ENCODE measurements at places on chromosomes 12 and 14. TPM values are rescaled to one million over a fixed set of nuclear protein-coding genes. Genes with fewer than 3 reads are reported as not detected.

GRCh38 chr14:93936245-93936644, 9.1 kb downstream of the FAM181A start:
- no peak overlapping the region for H3K4me3 ChIP-seq
- H3K36me3 ChIP-seq, result no peaks in the 10 kb centered on the region
- peak; percentile 88 for DNase-seq
- no peak overlapping the region for H3K27ac ChIP-seq
- no peaks in the 10 kb centered on the region for H3K4me1 ChIP-seq
- peaks cover 35% of the 10 kb centered on the region for H3K27me3 ChIP-seq

DNA sequence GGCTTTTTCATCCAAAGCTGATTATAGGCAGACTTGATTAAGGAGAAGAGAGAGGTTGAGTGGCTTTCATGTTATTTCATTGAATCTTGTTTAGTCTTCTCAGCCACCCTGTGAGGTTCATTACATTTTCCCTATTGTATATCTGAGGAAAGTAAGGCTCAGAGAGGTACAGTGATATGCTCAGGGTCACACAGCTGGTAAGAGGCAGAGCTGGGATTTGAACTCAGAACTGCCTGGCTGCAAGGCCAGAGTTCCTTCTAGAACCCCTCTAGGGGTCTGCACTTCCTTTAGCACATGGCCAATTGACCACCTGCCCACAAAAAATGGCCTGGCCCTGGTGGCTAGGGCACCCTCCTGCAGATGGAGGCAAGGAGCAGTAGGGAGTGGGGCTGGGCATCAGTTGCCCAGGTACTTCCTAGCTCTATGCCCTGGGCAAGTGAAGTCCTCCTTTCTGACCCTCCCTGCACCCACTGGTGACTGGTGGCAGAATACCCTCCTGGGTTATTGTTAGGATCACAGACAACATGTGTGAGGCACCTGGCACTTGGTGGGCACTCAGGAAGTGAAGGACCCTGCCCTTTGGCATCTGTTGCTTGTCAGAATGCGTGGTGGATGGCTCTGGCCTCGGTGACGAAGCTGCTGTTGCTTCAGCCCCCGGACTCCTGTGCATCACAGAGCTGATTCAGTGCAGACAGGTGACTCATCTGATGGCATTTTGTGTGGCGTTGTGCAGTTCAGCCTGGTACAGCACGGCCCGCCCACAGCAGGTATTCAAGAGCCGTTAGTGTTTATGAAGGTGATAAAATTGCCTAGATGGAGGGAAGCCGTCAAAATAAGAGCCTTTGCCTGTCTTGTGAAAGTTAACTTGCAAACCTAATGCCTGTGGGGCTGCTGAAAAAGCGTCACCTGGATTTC, 115.8 kb downstream of the SLC25A47 start:
- H3K27me3 ChIP-seq, result no peaks in the 10 kb centered on the region
- H3K4me3 ChIP-seq, result peak overlapping the region; percentile 33
- H3K36me3 ChIP-seq, result no peaks in the 10 kb centered on the region
- H3K27ac ChIP-seq, result peak overlapping the region; percentile 90
- peak; percentile 97 for DNase-seq

DNA sequence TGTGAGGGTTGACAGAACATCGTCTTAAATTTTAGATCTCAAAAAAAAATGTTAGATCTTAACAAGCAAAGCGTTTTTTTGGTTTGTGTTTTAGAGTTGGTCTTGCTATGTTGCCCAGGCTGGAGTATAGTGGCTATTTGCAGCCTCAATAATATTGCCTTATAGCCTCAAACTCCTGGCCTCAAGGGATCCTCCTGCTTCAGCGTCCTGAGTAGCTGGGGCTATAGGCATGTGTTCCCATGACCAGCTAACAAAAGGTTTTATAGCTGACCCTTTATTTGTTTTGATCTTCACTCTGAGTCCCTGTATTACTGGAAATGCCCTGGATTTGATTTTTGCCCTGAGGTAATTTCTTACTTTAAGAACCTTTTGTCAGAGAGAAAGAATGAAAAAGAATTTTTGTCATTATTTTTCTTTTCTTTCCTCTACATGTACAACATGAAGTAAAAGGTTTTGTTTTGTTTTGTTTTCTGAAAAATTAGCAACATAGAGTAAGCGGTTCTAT, 5.2 kb downstream of the INHBC start:
- H3K4me1 ChIP-seq, result no peaks in the 10 kb centered on the region
- H3K4me3 ChIP-seq, result no peak overlapping the region
- H3K27ac ChIP-seq, result no peak overlapping the region

Gene OR4E2
- total RNA-seq, result not detected

DNA sequence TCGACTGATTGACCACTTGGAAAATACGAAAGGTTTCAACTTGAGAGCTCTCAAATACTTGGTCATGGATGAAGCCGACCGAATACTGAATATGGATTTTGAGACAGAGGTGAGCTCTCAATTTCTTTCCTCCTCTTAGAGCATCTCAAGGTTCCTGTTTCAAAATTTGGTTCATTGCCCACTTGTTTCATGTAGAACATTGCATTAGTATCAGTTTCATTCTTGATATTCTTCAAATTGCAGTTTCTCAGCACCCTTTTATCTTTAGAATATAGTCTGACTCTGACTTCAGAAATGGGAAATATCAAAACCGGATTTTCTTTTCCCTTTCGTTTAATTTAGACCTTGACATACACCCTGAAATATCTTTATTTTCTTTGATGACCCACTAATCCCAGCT, 8.8 kb downstream of the DDX47 start:
- peaks cover 60% of the 10 kb centered on the region for H3K4me1 ChIP-seq
- no peaks in the 10 kb centered on the region for H3K27me3 ChIP-seq
- peak overlapping the region; percentile 95 for H3K27ac ChIP-seq
- DNase-seq, result no peak
- H3K36me3 ChIP-seq, result peaks cover 71% of the 10 kb centered on the region
- no peak overlapping the region for H3K4me3 ChIP-seq

Gene KCNC2
- not detected for total RNA-seq

Gene SPRYD4
- total RNA-seq, result 2.7 TPM

Gene KRT6C
- total RNA-seq, result not detected

Gene KLRF1
- total RNA-seq, result not detected

GRCh38 chr14:27190296-27190695, 592.5 kb upstream of the NOVA1 start:
- H3K27ac ChIP-seq, result no peak overlapping the region
- no peak overlapping the region for H3K4me3 ChIP-seq
- no peaks in the 10 kb centered on the region for H3K4me1 ChIP-seq
- no peaks in the 10 kb centered on the region for H3K27me3 ChIP-seq
- H3K36me3 ChIP-seq, result no peaks in the 10 kb centered on the region
- DNase-seq, result no peak

Gene THTPA
- total RNA-seq, result 27.5 TPM

- no peak for DNase-seq
- peaks cover 23% of the 10 kb centered on the region for H3K4me1 ChIP-seq
- H3K36me3 ChIP-seq, result no peaks in the 10 kb centered on the region
- H3K27me3 ChIP-seq, result no peaks in the 10 kb centered on the region
- no peak overlapping the region for H3K27ac ChIP-seq
- H3K4me3 ChIP-seq, result no peak overlapping the region
Measured at GRCh38 chr12:75710361-75711069, 199.1 kb upstream of the KRR1 start.

- H3K4me1 ChIP-seq, result no peaks in the 10 kb centered on the region
- H3K27ac ChIP-seq, result no peak overlapping the region
- H3K4me3 ChIP-seq, result no peak overlapping the region
- no peaks in the 10 kb centered on the region for H3K27me3 ChIP-seq
Measured at GRCh38 chr12:112627851-112628250, 163.7 kb upstream of the RPH3A start.
